ENCODE measurements at places on chromosomes 11 and 22.

DNA sequence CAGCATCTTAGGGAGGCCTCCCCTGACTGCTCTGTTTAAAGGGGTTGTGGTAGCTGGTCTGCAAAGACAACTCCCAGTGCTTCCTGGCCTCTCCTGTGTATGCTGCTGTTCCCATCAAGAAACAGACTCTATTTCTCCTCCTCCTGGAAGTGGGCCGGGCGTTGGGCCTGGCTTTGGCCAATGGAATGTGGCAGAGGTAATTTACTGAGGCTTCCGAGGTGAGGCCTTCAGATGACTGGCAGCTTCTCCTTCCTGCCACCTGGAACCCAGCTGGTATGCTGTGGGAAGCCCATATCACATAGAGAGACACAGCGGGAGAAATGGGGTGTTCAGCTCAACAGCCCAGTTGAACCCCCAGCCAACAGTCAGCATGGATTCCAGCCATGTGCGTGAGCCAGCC is 25.1 kb upstream of the EIF3D start:
- no peak for DNase-seq

- no peak for DNase-seq
Observed at GRCh38 chr11:3927129-3927796, 71.8 kb downstream of the STIM1 start.

- no peak for DNase-seq
Observed at GRCh38 chr11:20661445-20661844, 7.9 kb upstream of the NELL1 start.

DNA sequence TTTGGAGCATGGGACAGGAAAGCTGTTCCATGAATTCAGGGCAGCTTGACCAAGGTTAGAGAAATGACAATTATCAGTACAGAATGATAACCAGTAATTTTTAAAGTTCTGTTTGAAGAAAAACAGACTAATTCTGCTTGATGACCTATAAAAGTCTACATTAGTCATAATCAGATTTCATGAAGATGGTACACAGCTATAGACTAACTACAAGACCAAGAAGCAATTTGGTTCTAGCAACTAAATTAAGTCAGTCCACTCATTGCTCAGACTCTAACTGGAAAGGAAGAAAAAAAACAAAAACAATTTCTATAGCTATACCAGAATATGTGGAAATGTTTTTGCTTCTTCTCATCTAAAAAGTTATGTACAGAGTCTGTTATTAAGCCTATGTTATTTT is 24.9 kb downstream of the MRTFA start:
- no peak for DNase-seq

DNA sequence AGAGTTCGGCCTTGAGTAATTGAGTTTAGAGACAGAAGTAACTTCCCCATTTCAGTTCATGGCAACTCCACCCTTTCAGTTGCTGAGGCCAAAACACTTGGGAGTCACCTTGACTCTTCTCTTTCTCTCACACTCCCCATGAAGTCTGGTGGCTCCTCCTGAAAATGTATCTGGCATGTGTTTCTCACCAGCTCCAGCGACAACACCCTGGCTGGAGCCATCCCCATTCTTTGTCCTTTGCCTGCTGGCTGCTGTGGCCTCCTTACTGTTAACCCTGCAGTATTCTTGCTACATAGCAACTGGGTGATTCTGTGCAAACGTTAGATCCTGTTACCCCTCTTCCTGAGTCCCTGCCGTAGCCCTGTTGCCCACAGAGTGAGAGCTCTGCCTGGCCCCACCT is 23.8 kb downstream of the SLC6A5 start:
- no peak for DNase-seq

DNA sequence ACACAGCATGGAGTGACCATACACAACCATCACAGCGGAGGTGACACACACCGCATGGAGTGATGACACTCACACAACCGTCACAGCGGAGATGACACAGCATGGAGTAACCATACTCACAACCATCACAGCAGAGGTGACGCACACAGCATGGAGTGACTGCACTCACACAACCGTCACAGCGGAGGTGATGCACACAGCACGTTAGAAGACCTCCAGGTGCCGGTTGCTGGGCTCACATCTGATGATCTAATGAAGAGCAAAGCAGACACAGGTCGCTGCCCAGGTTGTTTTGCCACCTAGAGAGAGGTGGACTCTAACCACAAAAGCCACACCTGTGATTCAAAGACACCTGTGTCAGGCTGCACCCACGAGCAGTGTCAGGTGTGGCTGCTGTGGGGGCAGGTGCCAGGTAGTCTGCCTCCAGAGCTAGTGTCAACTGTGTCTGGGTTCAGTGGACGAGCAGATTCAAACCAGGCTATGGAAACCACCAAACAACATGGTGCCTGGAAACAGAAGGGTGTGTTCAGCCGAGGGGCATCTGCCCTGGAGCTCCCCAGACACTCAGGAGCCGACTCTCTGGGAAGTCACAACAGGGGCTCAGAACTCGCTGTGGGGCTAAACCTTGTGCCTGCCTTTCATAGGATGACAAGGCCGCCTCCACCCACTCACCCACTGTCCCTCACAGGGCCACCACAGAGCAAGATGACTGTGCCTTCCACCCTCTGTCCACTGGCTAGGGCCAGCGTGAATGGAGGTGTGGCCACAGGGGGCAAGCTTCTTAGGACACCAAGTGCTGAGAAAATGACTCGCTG is 608.2 kb downstream of the TBC1D22A start:
- DNase-seq, result no peak

GRCh38 chr11:26905368-26905767 is 88.5 kb upstream of the FIBIN start:
- no peak for DNase-seq

DNA sequence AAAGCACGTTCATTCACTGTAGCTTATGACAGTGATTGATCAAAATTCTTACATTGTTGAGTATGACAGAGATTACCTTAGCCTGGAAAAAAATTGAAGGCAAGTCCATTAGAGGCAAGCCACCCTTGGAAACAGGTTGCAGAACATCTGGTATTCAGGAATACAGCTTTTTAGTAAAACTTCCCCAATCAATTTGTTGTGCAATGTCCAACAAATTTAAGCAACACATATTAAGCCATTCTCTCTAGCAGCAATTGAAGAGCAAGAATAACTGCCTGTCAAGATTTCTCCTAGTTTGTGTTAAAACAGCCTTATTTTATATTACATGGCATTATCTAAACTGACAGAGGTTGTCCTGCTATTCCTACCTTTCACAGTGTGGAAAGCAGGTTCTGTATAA is 37.0 kb downstream of the BCL2L13 start:
- no peak for DNase-seq

GRCh38 chr22:47030143-47030661 is 267.8 kb downstream of the TBC1D22A start:
- DNase-seq, result no peak

DNA sequence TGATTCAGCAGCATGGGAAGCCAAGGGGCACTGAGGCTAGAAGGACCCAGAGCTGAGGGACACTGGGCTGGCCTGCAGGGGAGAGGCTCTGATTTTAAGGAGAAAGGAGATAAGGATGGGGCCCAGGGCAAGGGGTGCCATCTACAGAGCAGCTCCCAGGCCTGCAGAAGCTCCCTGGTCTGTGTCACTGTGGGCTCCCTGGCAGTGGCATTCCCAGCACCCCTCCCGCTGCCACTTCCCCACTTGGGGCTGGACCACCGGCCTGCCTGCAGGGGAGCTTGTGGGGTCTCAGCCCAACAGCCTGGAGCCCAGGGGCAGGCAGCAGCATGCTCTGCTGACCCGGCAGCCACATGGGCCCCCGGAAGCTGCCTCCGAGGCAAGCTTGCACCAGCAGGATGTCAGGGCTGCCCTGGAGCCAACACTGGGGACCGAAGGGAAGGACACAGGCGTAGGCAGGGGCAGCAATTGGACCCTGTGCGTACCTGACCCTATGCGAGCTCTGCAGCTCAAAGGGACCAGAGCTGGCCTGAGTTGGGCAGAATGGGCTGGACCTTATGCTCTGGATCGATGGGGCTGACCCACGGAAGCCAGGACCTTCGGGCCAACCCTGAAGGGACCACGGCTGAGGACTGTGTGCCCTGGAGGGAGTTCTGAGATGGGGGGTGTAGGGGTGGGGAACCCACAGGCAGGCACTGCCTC is 35.4 kb upstream of the WNT7B start:
- no peak for DNase-seq

DNA sequence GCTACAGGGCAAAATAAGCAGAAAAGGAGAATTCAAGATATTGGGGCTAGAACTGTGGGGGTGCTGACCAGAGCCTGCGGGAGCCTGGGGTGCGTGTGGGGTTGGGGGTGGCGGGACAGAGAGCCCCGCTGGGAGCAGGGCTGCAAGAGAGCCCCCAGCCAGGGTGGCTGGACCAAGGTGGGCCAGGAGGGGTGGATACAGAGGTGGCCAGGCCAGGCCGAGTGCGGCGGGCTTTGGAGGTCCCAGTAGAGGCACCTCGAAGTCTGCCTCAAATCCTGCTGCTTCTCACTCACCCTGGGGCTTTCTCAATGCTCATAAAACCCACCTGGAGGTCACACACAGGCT is 16.9 kb upstream of the MUC5B start:
- no peak for DNase-seq

- no peak for DNase-seq
Observed at GRCh38 chr11:100892886-100893285, 205.8 kb downstream of the ARHGAP42 start.

Measured in nucleus accumbens (tissue), 56 donors.